Immature natural killer cell (primary cell): ENCODE measurements at places on chromosomes 11 and 22. TPM values are rescaled to one million over a fixed set of nuclear protein-coding genes. Genes with fewer than 3 reads are reported as not detected.

DNA sequence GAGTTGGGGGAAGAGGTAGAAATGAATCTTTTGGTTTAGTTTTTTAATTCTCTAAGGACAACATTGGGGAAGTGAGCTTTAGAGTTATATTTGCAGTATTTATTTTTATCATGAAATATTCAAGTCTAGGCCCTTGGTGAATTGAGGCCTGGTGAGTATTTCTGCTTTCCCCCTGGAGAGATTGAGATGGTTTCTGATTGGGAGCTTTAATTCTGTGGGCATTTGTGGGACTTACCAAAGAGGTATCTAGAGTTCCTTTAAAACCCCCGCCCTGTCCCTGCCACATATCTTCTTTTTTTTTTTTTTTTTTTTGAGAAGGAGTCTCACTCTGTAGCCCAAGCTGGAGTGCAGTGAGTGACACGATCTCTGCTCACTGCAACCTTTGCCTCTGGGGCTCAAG is 9.6 kb downstream of the ACO2 start:
- no peaks in the 10 kb centered on the region for H3K27me3 ChIP-seq
- no peak overlapping the region for H3K27ac ChIP-seq
- H3K36me3 ChIP-seq = no peaks in the 10 kb centered on the region
- no peak for DNase-seq

- peaks cover 16% of the 10 kb centered on the region for H3K4me1 ChIP-seq
- H3K4me3 ChIP-seq = peak overlapping the region; percentile 95
- H3K27me3 ChIP-seq = peaks cover 3% of the 10 kb centered on the region
- DNase-seq = no peak
- peak overlapping the region; percentile 83 for H3K27ac ChIP-seq
- H3K36me3 ChIP-seq = peaks cover 3% of the 10 kb centered on the region
Measured at GRCh38 chr11:86192519-86193257, 51.9 kb upstream of the EED start.

The BSX gene
- not detected for polyA plus RNA-seq

GRCh38 chr11:4066910-4067309 is 27.7 kb upstream of the RRM1 start:
- DNase-seq = no peak
- H3K4me1 ChIP-seq = peaks cover 60% of the 10 kb centered on the region
- peaks cover 2% of the 10 kb centered on the region for H3K27me3 ChIP-seq
- no peaks in the 10 kb centered on the region for H3K36me3 ChIP-seq

DNA sequence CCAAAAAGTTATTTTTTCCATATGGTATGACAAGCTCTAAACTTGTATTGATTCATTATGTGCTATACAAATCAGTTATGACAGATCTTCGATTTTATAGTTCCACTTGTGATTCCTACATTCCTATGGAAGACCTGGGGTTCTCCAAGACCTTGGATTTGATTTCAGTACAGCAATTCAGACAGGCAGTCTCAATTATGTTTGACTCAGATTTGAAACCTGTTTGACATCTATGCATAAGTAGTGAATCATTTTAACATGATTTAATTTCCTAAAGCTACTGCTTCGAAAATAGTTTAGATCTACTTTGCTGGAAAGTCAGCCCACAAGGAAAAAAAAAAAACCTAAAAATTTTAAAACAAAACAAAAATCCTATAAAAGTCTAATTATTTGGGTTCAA is 820.4 kb downstream of the LUZP2 start:
- H3K4me1 ChIP-seq = no peaks in the 10 kb centered on the region
- H3K4me3 ChIP-seq = no peak overlapping the region
- H3K36me3 ChIP-seq = no peaks in the 10 kb centered on the region
- no peak for DNase-seq
- H3K27ac ChIP-seq = no peak overlapping the region
- no peaks in the 10 kb centered on the region for H3K27me3 ChIP-seq

GRCh38 chr11:2673871-2674471 is 25.8 kb downstream of the KCNQ1OT1 start:
- no peak overlapping the region for H3K27ac ChIP-seq
- H3K36me3 ChIP-seq = no peaks in the 10 kb centered on the region
- no peak overlapping the region for H3K4me3 ChIP-seq
- no peak for DNase-seq
- no peaks in the 10 kb centered on the region for H3K27me3 ChIP-seq

The GLYAT gene
- polyA plus RNA-seq = not detected

DNA sequence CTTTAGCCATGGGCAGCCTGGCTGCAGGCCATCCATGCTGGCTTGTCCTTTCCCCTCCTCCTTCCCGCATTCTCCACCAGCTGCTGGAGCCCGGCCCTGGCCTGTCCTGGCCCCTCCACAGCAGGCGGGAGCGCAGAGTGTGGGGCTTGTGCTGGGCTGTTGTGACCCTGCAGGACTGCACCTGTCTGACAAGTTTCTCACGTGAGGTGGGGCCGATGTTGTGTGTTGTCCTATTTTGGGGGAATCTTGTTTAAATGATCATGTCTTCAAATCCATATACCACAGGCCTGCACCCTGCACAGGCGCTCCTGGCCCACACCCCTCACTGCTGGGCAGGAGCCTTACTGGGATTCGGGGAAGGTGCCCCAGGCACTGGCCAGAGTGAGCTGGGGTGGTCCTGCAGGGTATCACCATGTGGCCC is 30.4 kb downstream of the TBC1D22A start:
- H3K27ac ChIP-seq = peak overlapping the region; percentile 100
- no peak for DNase-seq
- peaks cover 55% of the 10 kb centered on the region for H3K4me1 ChIP-seq
- H3K27me3 ChIP-seq = peaks cover 10% of the 10 kb centered on the region
- no peaks in the 10 kb centered on the region for H3K36me3 ChIP-seq
- H3K4me3 ChIP-seq = no peak overlapping the region

DNA sequence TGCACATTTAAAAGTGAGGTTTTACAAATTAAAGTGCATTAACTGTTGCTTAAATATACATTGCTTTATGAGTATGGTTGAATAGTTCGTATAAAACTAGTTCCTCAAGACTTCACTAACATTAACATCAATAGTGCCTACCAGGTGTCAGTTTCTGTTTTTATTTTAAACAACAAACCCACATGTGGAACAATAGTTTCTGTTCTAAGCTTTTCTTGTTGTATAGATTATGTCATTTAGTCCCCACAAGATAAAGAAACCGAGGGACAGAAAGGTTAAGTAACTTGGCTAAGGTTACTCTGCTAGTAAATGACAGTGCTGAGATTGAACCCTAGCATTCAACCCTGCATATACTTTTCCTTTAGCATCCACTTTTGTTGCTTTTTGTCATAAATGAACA is 41.4 kb upstream of the ST14 start:
- peaks cover 15% of the 10 kb centered on the region for H3K36me3 ChIP-seq
- no peak overlapping the region for H3K27ac ChIP-seq

GRCh38 chr11:67248653-67249052 is 17.6 kb upstream of the GRK2 start:
- no peak overlapping the region for H3K4me3 ChIP-seq
- H3K27me3 ChIP-seq = peaks cover 18% of the 10 kb centered on the region
- no peak for DNase-seq
- H3K27ac ChIP-seq = peak overlapping the region; percentile 57
- peaks cover 36% of the 10 kb centered on the region for H3K4me1 ChIP-seq
- H3K36me3 ChIP-seq = peaks cover 64% of the 10 kb centered on the region

GRCh38 chr11:93775289-93775688 is 8.8 kb upstream of the MED17 start:
- H3K36me3 ChIP-seq = no peaks in the 10 kb centered on the region
- H3K4me1 ChIP-seq = no peaks in the 10 kb centered on the region
- no peak for DNase-seq

DNA sequence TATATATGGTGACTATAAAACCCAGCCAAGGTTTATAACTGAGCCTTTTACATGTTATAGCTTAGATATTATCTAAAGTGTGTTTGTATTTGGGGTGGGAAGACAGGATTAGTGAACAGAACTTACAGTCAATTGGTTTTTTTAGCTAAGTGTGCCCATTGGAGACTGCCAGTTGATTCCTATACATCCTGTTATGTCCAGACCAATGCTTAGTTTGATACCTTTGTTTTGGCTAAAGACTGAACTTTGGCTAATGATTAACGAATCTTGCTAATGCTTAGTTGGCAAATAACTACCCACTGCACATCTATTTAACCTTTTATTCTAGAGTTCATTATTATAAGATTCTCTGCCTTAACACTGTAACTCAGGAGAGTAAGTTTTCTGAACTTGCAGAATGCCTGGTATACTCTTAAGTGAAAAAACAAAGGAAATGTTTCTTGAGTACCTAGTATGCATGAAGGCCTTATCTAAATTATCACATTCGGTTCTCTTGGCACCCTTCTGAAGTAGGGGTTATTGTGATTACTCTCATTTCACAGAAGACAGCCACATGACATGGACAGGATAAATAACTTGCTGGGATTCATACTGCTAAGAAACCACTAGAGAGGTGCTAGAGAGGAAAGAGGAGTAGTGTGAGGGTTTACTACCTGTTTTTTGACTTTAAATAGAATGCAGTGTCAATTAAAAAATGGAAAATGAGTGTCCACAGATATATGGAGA is 54.0 kb downstream of the KREMEN1 start:
- no peaks in the 10 kb centered on the region for H3K36me3 ChIP-seq
- DNase-seq = no peak
- no peak overlapping the region for H3K27ac ChIP-seq
- peaks cover 1% of the 10 kb centered on the region for H3K27me3 ChIP-seq
- H3K4me3 ChIP-seq = no peak overlapping the region

DNA sequence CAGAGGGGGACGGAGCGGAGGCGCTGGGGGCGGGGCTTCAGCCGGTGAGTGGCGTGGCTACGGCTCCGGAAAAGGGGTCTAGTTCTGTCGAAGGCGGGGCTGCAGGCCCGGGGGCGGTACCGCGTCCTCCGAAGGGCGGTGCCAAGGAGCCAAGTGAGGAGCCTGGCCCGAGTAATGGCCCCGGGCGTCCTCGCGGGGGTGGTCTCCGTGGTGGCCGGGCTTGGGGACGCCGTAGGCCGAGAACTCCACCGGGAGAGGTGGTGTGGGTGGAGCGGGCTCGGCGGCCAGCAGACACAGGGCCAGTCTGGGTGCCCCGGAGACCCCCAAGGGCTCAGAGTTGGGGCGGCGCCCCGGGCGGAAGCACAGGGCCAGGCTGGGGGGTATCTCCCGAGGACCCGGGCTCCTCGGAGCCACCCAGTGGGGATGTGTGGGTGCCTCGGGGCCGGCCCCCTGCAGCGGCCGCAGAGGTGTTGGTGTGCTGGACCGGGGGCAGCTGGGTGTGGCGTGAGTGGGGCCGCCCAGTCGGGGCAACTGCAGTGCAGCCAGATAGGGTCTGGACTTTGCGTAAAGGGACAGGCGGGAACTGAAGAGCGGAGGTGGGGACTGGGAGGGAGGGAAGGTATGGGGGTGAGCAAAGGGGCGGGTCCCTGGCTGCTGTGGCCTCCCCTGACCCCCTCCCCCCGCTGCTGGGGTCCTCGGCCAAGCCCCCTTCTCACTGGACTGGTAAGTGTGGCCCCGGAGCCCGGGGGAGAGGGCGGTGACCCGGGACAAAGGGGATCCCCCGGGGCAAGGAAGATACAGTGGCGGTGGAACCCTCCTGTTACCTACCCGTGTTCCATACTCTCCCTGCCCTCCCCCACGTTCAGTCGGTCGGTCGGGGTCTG is 838 bp downstream of the FKBP2 start:
- no peaks in the 10 kb centered on the region for H3K36me3 ChIP-seq
- peak overlapping the region; percentile 84 for H3K4me3 ChIP-seq
- peaks cover 15% of the 10 kb centered on the region for H3K27me3 ChIP-seq
- H3K4me1 ChIP-seq = peaks cover 30% of the 10 kb centered on the region
- no peak for DNase-seq

The ANO1 gene
- not detected for polyA plus RNA-seq

- no peak overlapping the region for H3K27ac ChIP-seq
- H3K27me3 ChIP-seq = no peaks in the 10 kb centered on the region
- H3K4me3 ChIP-seq = no peak overlapping the region
- no peak for DNase-seq
Measured at GRCh38 chr11:21307874-21308273, 638.5 kb downstream of the NELL1 start.

The SNX32 gene
- polyA plus RNA-seq = 0.30 TPM

The NPTXR gene
- 0.59 TPM for polyA plus RNA-seq

- DNase-seq = no peak
- no peaks in the 10 kb centered on the region for H3K4me1 ChIP-seq
- no peak overlapping the region for H3K4me3 ChIP-seq
- H3K27ac ChIP-seq = no peak overlapping the region
- H3K36me3 ChIP-seq = no peaks in the 10 kb centered on the region
Measured at GRCh38 chr11:62295504-62295903, 3.4 kb downstream of the SCGB1D4 start.

- no peak overlapping the region for H3K27ac ChIP-seq
- no peaks in the 10 kb centered on the region for H3K36me3 ChIP-seq
- H3K4me3 ChIP-seq = no peak overlapping the region
- H3K4me1 ChIP-seq = no peaks in the 10 kb centered on the region
- peaks cover 13% of the 10 kb centered on the region for H3K27me3 ChIP-seq
- no peak for DNase-seq
Measured at GRCh38 chr11:117489999-117490679, 162.5 kb downstream of the CEP164 start.

DNA sequence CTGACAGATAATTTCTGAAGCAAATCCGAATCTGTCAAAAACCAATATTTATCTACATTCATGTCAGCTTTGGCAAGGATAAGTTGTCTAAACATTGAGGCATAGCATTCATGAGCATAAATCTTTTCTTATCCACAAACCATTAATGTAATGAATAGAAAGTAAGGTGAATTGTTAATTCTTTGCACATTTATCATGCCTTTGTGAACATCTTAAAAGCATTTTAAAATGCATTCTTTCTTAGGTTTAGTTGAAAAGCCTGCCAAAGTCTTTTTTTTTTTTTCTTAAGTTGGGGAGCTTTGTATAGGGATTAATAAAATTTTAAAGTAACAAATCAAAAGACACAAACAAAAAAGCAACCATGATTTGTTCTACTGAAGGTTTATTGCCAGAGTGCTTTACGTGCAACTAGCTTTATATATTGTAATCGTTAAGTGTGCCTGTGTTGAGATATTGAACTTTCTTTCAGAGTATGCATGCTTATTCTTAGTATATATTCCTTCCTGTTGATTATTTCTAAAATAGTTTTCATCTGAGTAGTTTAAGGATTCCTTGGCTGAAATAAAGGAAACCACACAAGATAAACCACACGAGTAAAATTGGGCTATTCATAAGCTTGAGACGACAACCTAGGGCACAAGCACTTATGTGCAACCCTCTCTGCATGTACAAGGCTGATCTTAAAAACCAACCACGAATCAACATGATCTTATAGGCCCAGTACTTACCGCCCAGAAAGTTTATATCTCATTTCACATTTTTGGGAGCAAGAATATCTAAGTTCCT is 1110.9 kb upstream of the CNTN5 start:
- H3K27ac ChIP-seq = no peak overlapping the region
- no peak for DNase-seq
- H3K36me3 ChIP-seq = no peaks in the 10 kb centered on the region

The GRIK4 gene
- 2.0 TPM for polyA plus RNA-seq

GRCh38 chr11:66443602-66444001 is 5.0 kb upstream of the MRPL11 start:
- no peak for DNase-seq
- no peaks in the 10 kb centered on the region for H3K36me3 ChIP-seq
- H3K4me1 ChIP-seq = peaks cover 6% of the 10 kb centered on the region
- H3K27me3 ChIP-seq = peaks cover 5% of the 10 kb centered on the region
- H3K4me3 ChIP-seq = no peak overlapping the region
- no peak overlapping the region for H3K27ac ChIP-seq
